CD4-positive, alpha-beta memory T cell (primary cell): ENCODE measurements at places on chromosomes 12 and 14. TPM values are rescaled to one million over a fixed set of nuclear protein-coding genes. Genes with fewer than 3 reads are reported as not detected.

Gene BIN2
- 221 TPM for total RNA-seq

Gene GOLGA5
- total RNA-seq: 29.8 TPM

DNA sequence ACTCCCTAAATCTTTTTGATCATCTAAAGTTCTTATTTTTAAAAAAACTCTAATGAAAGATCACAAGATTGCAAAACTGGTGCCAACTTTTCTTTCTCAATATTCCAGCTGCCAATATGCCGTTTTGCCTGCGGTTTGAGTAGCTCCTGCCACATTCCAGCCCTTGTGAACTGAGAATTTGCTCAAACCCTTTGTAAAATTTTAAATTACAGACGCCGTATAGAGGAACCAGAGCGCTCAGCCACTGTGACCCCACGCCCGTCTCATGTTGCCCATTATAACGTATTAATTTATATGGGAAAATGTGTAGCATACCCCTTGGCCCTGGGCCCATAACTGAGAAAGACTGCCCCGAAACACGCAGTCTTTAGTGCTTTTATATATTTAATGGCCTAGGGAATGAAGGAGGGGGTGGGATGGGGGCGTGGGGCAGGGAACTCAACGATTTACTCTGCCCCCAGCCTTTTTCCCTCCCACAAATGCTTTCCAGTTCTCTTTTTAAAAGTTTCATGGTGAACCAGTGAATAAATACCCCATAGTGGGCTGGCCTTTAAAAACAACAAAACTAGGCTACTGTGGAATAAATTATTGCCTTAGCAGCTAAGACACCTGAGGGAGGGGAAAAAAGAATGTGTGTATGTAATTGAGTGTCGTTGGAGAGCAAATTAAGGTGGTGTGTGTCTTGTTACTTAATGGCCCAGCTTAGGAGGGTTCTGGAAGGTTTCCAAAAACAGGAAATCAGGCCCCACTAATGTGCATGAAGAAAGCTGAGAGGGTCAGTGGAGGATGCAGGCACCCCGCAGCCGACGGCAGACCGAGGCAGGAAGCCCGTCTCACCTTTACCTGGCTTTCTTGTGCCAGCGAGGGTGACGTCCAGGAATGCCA, 45.7 kb upstream of the RFLNA start:
- DNase-seq: no peak
- no peak overlapping the region for H3K27ac ChIP-seq
- H3K4me3 ChIP-seq: no peak overlapping the region
- no peaks in the 10 kb centered on the region for H3K27me3 ChIP-seq

Gene ACSS3
- total RNA-seq: not detected

Gene MEG3
- not detected for total RNA-seq

- no peaks in the 10 kb centered on the region for H3K27me3 ChIP-seq
- H3K4me3 ChIP-seq: no peak overlapping the region
- no peaks in the 10 kb centered on the region for H3K36me3 ChIP-seq
- DNase-seq: no peak
- H3K27ac ChIP-seq: no peak overlapping the region
Measured at GRCh38 chr12:87254381-87255030, 774.7 kb downstream of the C12orf50 start.

- no peaks in the 10 kb centered on the region for H3K4me1 ChIP-seq
- H3K36me3 ChIP-seq: no peaks in the 10 kb centered on the region
- H3K27ac ChIP-seq: no peak overlapping the region
- H3K4me3 ChIP-seq: no peak overlapping the region
- H3K27me3 ChIP-seq: no peaks in the 10 kb centered on the region
Measured at GRCh38 chr12:11238275-11238674, 31.2 kb downstream of the PRB3 start.

Gene TBX5
- total RNA-seq: not detected

GRCh38 chr12:42448841-42449240, 122.9 kb downstream of the PPHLN1 start:
- no peak overlapping the region for H3K4me3 ChIP-seq
- no peak for DNase-seq
- H3K36me3 ChIP-seq: peaks cover 4% of the 10 kb centered on the region
- no peaks in the 10 kb centered on the region for H3K27me3 ChIP-seq

GRCh38 chr12:93387780-93388179, 10.1 kb downstream of the NUDT4 start:
- H3K27me3 ChIP-seq: no peaks in the 10 kb centered on the region
- no peak overlapping the region for H3K27ac ChIP-seq
- no peaks in the 10 kb centered on the region for H3K36me3 ChIP-seq
- no peak overlapping the region for H3K4me3 ChIP-seq
- DNase-seq: no peak
- peaks cover 38% of the 10 kb centered on the region for H3K4me1 ChIP-seq

Gene SMIM41
- total RNA-seq: not detected

GRCh38 chr12:62123721-62124203, 136.4 kb upstream of the USP15 start:
- H3K36me3 ChIP-seq: no peaks in the 10 kb centered on the region
- H3K27ac ChIP-seq: no peak overlapping the region
- no peak overlapping the region for H3K4me3 ChIP-seq
- no peaks in the 10 kb centered on the region for H3K4me1 ChIP-seq
- DNase-seq: peak; percentile 19
- H3K27me3 ChIP-seq: no peaks in the 10 kb centered on the region

- H3K27me3 ChIP-seq: no peaks in the 10 kb centered on the region
- H3K36me3 ChIP-seq: no peaks in the 10 kb centered on the region
- H3K4me3 ChIP-seq: no peak overlapping the region
- no peak overlapping the region for H3K27ac ChIP-seq
Measured at GRCh38 chr12:125856896-125857295, 791.7 kb downstream of the AACS start.

DNA sequence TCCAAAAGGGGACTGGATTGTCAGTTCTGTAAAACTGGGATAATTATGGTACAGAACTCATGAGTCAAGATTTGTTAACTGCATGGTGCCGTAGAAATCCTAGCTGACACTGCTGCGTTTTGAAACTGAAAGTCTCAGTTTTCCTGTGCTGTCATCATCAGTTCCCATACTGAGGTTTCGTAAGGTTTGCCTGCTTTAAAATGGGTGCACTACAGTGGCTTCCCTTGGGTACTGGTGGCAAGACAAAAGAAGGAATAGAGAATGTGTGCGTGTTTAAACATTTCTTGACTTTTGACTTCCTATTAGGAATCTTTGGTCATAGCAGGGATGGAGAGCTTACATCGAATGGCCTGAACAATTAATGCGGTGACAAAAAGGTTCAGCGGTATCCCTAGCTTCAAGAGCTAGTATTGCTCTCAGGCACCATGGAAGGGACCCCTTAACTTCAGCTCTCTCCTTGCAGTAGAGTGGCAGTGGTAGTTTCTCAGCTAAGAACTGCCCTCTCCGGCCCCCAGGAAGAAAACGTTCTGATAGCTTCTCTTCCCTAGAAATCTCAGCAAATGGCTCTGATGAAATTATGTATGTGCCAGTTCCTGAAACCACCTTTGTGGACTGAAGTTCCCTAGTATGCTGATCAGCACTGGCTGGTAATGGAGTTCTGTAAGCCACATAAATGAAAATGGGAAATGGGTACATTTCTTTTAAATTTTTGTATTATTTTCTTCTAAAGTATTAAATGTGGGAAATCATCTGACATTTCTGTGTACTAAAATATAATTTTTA, 28.9 kb downstream of the ANO6 start:
- DNase-seq: peak; percentile 13
- H3K27me3 ChIP-seq: no peaks in the 10 kb centered on the region
- peak overlapping the region; percentile 2 for H3K27ac ChIP-seq
- H3K4me1 ChIP-seq: peaks cover 22% of the 10 kb centered on the region

DNA sequence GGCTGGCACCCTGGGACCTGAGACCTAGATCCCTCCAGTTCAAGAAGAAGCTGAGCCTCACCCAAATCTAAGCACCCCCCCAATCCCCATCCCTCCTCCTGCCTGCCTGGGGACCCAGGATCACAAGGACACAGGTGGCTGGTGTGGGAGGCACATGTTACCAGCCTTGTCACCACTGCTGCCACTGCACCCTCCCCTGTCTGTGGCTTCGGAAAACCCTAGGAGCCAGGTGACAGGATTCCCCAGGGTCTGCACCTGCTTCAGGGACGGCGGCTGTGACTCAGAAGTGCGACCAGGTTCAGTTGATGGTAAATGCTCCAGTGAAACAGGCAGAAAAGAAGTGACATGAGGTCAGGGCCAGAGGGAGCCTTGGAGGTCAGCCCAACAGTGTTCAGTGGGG, 62.8 kb upstream of the FAM222A start:
- no peak for DNase-seq
- H3K4me1 ChIP-seq: no peaks in the 10 kb centered on the region
- no peak overlapping the region for H3K27ac ChIP-seq
- no peak overlapping the region for H3K4me3 ChIP-seq
- H3K27me3 ChIP-seq: peaks cover 4% of the 10 kb centered on the region
- no peaks in the 10 kb centered on the region for H3K36me3 ChIP-seq

Gene VPS29
- total RNA-seq: 117 TPM
